ENCODE measurements at places on chromosomes 12 and 14.

GRCh38 chr12:106984588-106985137, 2.3 kb downstream of the MTERF2 start:
- DNase-seq, result no peak

DNA sequence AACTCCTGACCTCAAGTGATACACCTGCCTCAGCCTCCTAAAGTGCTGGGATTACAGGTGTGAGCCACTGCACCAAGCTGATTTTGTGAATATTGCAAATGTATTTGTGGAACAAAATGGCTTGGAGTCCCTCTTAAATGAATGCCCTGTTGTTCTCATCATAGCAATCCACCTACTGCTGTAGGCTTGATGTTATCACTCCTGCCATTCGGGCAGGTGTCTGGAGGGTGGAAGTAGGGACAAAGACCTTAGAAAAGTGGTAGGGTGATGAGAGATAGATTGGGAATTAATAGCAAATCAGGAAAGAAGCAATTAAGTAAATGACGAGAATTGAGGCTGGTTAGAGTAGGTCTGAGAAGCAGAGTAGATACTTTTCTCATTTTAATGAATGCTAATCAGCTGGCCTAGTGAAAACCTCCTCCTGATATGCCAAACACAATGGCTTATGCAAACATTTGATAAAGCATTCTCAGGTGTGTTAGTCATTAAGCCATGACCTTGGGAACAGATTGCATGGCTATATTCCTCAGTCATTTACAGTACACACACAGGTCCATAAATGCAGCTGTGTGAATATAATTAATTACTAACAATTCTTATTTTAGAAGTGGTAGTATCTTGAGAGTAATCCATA, 60.5 kb upstream of the USP44 start:
- no peak for DNase-seq

GRCh38 chr12:63894132-63894531, 49.6 kb downstream of the SRGAP1 start:
- no peak for DNase-seq

DNA sequence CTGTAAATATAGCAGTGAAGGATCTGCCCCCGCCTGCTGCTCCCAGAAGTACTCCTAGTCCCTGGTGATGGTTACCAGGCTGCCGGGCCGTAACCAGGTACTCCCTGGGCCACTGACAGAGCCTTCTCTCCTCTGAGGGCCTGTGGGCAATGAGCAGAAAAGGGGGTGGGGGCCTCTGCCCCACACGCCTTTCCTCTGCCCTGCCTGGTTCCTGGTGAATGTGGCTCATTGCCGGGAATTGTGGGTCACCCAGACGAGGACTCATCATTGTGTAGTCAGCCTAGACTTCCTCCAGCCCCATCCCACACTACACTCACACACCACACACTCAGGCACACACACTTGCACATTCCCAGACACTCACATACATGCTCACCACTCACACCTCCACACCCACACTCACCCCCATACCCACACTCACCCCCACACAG, 35.7 kb upstream of the ACTN1 start:
- DNase-seq, result no peak

DNA sequence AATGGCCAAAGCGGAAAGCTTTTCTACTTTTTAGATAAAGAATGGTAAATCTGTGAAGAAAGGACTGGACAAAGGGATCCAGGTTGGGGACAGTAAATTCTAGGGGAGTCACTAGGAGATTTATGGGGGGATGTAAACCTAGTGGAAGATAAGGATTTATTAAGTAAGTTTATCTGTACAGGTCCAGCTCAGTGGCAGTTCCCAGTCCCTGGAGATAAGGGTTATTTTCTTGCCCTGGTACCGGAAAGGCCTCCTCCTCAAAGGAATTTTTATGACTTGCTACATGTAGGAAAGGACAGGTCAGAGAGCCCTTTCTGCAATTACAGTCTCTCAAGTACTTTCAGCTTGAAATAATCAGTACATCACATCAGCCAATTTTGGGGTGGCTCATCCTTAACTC, 72.6 kb upstream of the BICD1 start:
- DNase-seq, result no peak

DNA sequence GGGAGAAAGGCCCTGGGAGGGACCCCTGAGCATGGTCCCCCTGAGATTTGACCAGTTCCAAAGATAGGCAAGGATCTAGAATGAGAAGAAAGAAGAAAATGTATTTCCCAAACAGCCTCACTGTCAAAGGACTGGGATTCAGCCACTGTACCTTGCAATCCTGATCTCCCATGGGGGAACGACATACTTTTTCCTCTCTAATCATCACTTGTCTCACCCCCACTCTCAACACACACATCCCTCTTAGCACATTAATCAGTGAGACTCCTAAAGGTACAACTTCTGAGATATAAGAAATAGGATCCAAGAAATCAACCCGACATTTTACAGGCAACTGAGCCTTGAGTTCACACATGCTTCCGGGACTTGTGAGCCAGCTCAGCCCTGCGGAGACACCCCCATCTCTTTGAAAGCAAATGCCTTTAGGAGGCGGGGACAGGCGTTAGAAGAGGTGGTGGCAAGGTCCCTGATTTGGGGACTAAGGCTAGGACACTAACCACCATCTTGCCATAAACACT, 1.4 kb downstream of the MAP3K9 start:
- DNase-seq, result peak; percentile 55

GRCh38 chr12:54734196-54734950, 86.2 kb upstream of the DCD start:
- no peak for DNase-seq

GRCh38 chr12:67193704-67194103, 75.5 kb upstream of the CAND1 start:
- DNase-seq, result no peak

Data from CD4-positive, alpha-beta T cell treated with Interferon alpha-2 for 1 hour (primary cell).